Metanephros (tissue), 2 donors: ENCODE measurements at places on chromosomes 4 and X. TPM values are rescaled to one million over a fixed set of nuclear protein-coding genes. Genes with fewer than 3 reads are reported as not detected.

PRR32 gene
- total RNA-seq: 9.7 TPM

SLC4A4 gene
- 63.1 TPM for total RNA-seq

TMEM184C gene
- 49.2 TPM for total RNA-seq

WDR17 gene
- total RNA-seq: 6.0 TPM

AMBN gene
- total RNA-seq: 0.47 TPM
